ENCODE measurements at places on chromosomes 16 and 17.
A peak's percentile ranks its signal among the peaks of the same experiment; 100 is the strongest.

DNA sequence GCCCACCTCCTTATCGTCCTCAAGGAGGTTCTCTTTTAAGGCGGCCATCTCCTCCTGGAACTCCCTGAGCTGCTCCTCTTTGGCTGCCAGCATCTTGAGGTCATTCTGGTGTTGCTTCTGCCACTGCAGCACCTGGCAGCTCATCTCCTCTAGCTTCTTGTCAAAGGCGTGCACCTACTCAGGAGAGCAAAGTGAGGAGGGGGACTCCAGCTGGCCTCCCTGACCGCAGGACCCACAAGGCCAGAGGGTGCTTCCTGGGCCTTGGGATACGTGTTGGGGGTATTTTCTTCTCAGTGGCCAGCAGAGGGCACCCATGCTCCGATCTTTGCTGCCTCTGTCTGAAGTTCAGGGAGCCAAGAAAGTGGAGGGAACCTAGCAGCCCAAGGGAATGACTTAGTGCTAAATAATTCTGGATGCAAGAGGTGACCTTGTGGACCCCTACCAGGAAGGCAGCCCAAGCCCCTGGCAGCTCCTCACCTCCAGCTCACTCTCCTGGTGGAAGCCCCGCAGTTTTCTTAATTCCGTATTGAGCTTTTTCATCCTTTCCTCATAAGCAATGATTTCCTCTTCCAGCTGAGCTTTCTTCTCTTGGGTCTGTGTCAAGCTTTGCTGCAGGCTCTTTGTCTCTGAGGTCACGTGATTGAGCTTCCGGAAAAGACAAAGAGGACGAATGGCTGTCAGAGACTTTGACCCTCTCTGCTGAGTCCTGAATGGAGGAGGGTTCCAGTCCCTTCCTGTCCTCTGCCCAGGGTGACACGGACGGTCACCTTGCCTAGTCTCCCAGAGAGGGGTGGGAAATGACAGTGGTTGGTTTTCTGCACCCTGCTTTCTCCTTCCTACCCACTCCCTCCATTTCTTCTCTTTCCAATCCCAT is 31.4 kb downstream of the DHX38 start:
- DNase-seq, result peak; percentile 26

DNA sequence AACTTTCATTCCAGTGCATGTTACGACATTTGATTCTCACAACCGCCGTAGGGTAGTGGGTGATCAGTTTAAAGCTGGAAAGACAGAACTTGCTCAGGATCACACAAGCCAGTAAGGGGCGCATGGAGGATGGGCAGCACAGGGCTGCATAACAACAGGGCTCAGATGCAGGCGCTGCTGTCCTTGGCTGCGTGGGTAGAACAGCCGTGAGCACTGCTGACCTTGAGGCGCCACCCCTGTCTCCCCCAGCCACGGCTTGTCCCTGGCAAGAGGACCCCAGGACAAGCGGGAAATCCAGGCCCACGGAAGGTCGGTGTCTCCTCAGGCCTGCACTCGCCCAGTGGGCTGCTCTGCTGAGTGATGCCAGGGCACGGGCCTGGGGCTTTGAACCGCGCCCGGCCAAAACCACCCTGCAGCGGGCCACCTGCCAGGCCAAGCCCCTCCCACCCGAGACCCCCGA is 84.7 kb downstream of the LMF1 start:
- no peak for DNase-seq

DNA sequence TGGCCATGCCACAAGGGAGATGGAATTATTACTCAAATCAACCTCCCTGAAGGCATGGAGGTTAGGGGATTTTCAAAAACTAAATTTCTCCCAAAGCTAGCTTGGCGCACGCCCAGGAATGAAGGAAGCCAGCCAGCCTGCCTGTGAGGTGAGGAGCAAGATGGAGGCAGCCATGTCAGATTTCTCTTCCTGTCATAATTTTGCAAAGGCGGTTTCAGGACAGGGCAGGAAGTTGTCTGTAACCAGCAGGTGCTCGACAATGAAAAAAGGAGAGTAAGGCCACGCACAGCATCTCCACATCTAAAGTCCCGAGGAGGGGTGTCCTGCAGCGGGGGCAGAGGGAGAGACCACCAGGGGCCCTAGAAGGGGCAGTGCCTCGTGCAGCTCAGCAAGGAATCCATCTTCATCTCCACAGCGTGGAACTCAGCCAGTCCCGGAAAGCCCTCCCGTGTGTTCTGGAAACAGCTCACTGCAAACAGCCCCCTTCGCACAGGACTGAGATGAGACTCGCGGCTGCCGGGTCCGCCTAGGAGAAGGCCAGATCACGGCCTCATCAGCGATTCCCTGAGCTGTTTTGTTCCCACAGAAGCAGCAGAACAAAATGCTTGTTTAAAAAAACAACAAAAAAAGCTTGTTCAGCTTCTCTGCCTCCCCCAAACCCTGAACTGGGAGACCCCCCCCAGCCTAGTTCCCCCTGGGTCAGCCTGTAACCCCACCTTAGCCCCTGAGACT is 47.8 kb downstream of the SLC7A5 start:
- no peak for DNase-seq

GRCh38 chr17:59804901-59805465 is 87.8 kb downstream of the TUBD1 start:
- no peak for DNase-seq

DNA sequence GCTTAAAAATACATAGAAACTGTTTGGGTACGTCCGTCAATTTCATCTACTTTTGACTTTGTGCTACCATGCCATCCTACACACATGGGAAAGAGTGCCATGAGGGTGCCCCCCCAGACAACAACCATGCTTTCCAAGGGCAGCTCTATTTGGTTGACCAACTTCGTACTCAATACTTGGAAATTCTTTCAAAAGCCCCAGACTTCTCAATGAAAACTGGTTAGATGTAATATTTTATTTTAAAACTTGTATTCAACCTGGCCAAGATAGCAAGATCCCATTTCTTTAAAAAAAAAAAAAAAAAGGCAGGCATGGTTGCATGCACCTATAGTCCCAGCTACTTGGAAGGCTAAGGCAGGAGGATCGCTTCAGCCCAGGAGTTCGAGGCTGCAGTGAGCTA is 98.4 kb downstream of the PARN start:
- no peak for DNase-seq

- DNase-seq, result no peak
These were observed 20.6 kb downstream of the MPRIP start for GRCh38 chr17:17062866-17063265.

DNA sequence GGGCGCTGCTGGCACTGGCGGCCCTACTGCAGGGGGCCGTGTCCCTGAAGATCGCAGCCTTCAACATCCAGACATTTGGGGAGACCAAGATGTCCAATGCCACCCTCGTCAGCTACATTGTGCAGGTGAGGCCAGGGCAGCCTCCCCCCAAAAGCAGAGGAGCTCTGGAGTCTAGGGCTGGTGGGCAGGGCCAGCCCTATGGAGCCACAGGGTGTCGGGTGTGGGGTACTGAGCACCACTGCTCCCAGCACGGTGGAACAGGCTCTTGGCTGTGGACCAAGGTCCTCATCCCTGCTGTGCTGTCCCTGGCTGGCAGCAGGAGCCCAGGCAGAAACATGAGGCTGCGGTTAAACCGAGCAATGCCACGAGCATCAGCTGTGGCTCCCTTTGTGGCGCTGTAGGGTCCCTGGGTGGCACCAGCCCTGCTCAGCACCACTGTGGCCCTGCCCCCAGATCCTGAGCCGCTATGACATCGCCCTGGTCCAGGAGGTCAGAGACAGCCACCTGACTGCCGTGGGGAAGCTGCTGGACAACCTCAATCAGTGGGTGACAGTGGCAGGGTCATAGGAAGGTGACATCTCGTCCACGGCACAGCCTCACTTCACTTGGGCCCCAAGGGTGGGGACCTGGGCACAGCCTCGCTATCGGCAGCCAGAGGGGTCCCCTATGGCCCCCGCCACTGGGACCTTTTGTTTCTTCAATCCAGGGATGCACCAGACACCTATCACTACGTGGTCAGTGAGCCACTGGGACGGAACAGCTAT is 1.1 kb downstream of the DNASE1 start:
- DNase-seq, result no peak

GRCh38 chr16:88284626-88285513 is 97.9 kb upstream of the ZNF469 start:
- no peak for DNase-seq

DNA sequence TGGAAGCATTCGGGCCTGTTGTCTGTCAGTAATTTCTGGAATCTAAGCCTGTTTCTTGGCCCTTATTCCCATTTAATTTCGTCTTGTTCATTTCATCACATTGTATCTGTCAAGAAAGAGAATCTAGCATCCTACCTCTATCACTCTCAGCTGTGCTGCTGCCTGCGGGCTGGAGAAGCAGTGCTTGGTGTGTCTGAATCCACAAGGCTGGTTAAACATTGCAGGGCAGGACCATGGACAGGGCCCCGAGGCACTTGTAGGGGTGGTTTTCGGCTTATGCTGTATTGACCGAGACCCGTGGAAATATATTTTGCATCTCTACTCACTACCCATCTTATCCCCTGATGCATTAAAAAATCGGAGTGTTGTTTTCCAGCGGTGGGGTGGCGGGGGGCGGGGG is 3.1 kb downstream of the RAB11FIP4 start:
- DNase-seq, result no peak

- no peak for DNase-seq
These were observed 9.2 kb downstream of the AHSP start for GRCh38 chr16:31536804-31537361.

DNA sequence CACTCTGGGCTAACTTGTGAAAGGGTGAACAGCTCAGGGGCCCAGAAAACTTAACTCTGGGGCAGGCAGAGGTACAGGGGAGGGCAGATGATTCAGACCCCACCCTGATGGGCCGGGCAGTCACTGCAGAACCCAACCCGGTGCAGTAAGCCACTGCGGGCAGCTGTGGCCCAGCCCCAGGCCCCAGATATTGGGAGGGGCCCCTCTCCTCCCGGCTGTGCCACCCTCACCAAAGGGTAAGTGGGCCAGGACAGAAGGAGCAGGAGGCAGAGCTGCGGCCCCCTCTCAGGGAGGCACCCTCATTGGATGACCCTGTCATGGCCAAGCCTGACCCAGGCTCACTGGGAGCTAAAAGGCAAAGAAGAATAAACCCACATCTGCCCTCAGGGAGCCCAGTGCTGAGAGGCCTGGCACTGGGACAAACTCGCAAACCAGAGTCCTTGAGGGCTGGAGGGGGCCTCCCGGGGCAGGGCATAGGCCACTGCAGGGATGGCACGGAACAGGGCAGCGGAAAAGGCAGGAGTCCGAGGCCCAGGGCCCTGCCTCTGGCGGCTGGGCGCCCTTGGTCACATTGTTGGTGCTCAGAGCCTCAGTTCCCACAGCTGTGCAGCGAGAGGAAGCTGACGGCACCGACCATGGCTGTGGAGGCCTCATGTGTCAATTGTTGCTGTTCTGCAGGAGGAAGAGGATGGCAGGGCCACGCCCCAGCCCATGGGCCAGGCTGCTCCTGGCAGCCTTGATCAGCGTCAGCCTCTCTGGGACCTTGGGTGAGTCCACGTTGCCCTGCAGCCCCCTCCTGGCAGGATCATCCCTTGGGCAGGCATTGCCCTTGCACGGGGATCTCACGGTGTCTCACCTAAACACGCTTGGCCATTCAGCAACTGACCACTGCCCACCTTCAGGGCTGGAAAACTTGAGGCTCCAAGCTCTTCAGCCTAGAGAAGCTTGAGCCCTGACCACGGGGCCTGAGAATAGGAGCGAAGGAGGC is 3.1 kb downstream of the ITGB4 start:
- no peak for DNase-seq

- DNase-seq, result no peak
These were observed 50.6 kb downstream of the SPECC1 start for GRCh38 chr17:20059728-20060188.

DNA sequence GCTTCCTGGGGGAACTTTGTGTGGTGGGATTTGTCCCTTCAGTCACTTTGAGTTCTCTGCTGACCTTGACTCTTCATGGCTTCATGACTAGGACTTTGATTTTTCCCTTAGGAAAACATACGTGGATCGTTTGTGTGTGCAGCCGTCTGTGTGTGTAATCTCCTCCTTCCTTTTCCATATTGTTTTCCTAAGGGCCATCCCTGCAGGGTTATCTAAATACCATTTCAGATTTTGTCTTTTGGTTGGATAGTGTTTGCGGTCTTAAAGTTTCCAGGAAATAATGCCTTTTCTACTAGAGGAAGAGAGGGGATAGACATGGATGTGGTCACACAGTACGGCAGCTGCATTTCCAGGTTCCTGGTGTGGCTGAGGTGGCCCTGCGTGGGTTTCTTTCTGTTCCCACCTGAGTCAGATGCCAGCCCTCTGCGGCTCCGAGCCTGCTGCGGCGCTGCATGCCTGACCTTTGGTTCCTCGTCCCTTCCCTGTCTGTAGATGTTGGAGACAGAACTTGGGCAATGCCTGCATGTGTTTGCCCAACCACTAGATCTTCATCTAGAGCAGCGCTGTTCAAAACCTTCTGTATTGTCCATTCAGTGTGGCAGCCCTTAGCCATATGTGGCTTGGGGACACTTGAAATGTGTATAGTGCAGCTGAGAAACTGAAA is 72.0 kb upstream of the LGALS9 start:
- DNase-seq, result no peak

DNA sequence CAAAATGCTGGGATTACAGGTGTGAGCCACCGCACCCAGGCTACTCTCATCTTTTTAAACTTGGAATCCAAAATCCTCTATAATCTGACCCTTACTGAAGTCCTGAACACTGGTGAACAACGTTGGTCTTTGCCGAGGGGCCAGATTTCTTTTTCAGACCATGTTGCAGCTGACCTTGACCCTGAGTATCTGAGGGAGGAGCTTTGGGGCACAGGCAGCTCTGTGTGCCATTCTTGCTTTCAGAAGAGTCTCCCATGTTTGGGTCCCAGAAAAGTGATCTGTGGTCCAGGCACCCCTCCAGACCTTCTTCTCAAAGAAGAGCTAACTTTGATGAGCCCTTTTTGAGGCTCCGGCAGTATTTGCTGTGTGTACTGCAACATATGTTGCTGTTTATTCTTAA is 50.4 kb downstream of the CENPV start:
- no peak for DNase-seq

DNA sequence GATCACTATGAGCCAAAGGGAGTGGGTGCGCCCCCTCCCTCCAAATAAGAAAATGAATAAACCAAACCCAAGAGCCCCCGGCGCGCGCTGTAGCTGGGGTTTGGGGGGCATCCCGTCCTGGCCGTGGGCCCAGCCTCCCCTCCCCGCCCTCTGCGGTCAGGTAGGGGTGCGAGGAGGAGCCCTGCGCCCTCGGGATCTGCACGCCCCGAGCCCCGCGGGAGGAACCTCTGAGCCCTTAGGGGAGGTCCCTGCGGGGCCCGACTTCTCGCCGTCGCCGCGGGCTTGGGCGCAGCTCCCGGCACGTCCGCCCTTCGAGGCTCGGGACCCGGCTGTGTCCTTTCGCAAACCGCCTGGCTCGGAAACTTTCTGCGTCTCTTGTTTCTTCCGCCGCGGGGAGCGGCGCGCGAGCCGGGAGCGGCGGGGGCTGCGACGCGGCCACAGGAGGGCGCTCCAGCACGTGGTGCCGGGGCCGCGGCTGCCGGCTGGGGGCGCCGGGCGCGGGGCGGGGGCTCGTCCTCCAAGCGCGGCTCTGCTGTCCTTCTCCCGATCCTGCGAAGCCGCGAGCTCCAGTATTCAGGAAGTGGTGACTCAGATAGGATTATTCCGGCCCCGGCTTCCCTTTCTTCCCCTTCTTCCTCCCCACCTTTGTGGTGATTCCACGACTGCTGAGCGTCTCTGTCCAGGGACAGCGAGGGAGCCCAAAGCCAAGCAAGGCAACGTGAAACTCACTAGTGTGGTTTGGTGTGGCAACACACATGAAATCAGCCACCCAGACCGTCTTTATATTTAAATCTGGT is 1.6 kb downstream of the PITPNC1 start:
- DNase-seq, result peak; percentile 74

GRCh38 chr16:866252-866896 is 65.8 kb upstream of the GNG13 start:
- DNase-seq, result no peak

- no peak for DNase-seq
These were observed 139.8 kb downstream of the KATNIP start for GRCh38 chr16:27689711-27690110.

- DNase-seq, result no peak
These were observed 77.7 kb downstream of the NETO2 start for GRCh38 chr16:47065766-47066688.

Measured in activated T-helper 1 cell treated with anti-CD3 and anti-CD28 coated beads, Interleukin-2, amount 50 U/mL, for 16 hours (primary cell).